ENCODE measurements at places on chromosomes 5 and 9. TPM values are rescaled to one million over a fixed set of nuclear protein-coding genes. Genes with fewer than 3 reads are reported as not detected.

The PCDHGB3 gene
- total RNA-seq = 6.5 TPM

The SHISAL2B gene
- total RNA-seq = not detected

The RIC1 gene
- 25.3 TPM for total RNA-seq

DNA sequence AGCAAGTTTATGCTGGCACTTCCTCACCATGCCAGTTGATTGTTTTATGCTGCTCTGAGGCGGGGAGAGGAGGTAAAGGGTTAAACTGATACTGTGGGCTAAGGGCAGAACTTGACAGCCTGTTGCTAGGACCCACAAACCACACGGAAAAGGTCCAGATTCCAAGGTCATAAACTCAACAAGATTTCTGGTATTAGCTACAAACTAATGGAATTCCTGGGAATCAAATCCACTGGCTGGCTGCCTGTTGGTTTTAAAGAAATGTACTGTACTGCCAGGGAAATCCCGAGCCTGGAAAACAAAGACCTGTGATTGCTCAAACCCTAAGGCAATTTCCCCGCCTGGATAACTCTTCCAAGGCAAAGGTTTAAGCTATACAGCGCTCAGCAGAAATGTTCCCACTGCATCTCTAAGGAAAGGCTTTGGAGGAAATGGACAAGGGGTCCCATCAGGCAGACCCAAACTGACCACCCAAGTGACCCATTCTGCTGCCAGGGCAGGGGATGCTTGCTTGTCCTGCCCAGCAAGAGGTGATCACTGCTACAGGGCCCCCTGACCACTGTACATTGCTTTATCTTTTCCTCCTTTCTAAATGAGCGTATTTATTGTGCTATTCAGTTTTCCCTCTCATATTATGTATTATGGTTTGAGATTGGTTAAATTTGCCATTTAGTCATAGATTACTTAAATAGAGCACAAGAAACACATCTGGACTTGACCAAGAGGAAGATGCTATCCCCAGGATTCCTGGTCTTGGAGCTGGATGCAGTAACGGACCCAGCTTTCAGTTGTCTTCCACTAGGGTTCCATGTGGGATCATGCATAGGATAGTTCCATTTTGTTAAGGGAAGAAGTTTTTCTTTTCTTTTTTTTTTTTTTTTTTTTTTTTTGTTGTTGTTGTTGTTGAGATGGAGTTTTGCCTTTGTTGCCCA lies 124.3 kb downstream of the SUSD1 start:
- ATAC-seq = no peak

- ATAC-seq = no peak
Measured at GRCh38 chr5:150394131-150394530, 18.6 kb downstream of the CD74 start.

DNA sequence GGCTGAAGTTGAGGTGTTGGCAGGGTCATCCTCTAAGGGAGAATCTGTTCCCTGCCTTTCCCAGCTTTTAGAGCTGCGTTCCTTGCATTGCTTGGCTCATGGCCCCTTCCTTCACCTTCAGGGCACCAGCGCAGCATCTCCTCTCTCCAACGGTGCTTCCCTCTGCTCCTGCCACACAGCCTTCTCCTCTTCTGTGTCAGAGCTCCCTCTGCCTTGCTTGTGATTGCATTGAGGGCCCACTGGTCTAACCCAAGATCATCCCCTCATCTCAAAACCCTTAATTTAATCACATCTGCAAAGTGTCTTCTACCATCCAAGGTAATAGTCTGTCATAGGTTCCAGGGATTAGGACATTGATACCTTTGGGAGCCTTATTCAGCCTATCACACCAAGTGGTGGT lies 205.7 kb upstream of the TBCA start:
- no peak for ATAC-seq

DNA sequence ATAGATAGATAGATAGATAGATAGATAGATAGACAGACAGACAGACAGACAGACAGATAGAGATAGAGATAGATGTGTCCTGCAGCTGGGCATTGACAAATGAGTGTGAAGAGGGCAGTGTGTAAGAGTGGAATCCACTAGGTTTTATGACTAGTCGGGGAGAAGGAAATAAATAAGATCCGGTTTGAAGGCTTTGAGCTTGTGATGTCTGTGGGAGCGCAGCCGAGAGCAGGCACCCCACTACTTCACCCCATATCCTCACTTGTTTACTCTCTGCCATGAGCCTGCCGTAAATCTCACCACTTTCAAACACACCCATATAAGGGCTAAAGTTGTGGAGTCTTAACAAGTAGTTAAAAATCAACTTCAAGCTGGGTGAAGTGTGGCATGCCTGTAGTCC lies 1.4 kb upstream of the SUSD1 start:
- no peak for ATAC-seq

GRCh38 chr5:121667292-121667691 lies 184.4 kb upstream of the FTMT start:
- no peak for ATAC-seq

All from motor neuron (in vitro differentiated cells).